Right renal pelvis (tissue), 4 donors: ENCODE measurements at places on chromosomes 2 and 18. TPM values are rescaled to one million over a fixed set of nuclear protein-coding genes. Genes with fewer than 3 reads are reported as not detected.

GRCh38 chr2:69686813-69687212 is 43.3 kb upstream of the AAK1 start:
- no peak for DNase-seq

GRCh38 chr2:171404719-171405118 is 29.1 kb downstream of the METTL8 start:
- DNase-seq: no peak

GRCh38 chr18:13377496-13377895 is 158.9 kb downstream of the LDLRAD4 start:
- no peak for DNase-seq

The ZNF892 gene
- 4.9 TPM for polyA plus RNA-seq

The ABHD3 gene
- 25.3 TPM for polyA plus RNA-seq

- DNase-seq: no peak
These were observed 908 bp downstream of the ERLEC1 start for GRCh38 chr2:53787614-53788289.

The IMPACT gene
- 75.9 TPM for polyA plus RNA-seq

DNA sequence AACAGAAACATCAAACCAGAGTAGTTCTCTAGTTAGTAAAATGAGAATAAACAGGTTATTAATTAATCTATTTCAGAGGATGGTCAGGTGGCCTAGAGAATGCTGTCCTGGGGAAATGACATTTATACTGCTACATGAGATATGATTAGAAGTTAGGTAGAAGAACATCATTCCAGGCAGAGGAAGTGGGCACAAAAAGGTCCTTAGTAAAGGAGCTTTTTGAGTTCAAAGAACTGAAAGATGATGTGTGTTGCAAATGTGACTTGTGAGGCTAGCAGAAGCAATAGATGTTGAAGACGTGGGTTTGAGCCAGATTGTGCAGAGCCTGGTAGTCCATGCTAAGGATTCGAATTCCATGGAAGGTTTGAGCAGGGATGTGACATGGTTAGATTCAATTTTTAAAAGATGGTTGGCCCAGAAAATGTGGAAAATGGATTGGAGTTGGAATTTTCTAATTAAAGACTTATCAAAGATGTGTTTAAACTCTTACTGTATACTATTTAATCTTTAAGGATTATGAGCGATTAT is 34.2 kb downstream of the RAB10 start:
- no peak for DNase-seq

GRCh38 chr2:68121873-68122679 is 35.6 kb upstream of the PNO1 start:
- DNase-seq: peak; percentile 80

DNA sequence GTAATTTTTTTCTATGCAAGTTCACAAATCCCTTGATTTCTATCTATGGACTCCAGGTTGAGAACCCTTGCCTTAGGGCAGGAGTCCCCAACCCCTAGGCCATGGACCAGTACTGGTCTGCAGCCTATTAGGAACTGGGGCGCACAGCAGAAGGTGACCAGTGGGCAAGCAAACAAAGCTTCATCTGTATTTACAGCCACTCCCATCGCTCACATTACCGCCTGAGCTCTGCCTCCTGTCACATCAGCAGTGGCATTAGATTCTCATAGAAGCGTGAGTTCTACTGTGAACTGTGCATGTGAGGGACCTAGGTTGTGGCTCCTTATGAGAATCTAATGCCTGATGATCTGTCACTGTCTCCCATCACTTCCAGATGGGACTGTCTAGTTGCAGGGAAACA is 70.2 kb upstream of the SMAD2 start:
- DNase-seq: no peak

The OR6B2 gene
- polyA plus RNA-seq: not detected

The NFE2L2 gene
- 162 TPM for polyA plus RNA-seq

The DYNC1I2 gene
- polyA plus RNA-seq: 193 TPM

DNA sequence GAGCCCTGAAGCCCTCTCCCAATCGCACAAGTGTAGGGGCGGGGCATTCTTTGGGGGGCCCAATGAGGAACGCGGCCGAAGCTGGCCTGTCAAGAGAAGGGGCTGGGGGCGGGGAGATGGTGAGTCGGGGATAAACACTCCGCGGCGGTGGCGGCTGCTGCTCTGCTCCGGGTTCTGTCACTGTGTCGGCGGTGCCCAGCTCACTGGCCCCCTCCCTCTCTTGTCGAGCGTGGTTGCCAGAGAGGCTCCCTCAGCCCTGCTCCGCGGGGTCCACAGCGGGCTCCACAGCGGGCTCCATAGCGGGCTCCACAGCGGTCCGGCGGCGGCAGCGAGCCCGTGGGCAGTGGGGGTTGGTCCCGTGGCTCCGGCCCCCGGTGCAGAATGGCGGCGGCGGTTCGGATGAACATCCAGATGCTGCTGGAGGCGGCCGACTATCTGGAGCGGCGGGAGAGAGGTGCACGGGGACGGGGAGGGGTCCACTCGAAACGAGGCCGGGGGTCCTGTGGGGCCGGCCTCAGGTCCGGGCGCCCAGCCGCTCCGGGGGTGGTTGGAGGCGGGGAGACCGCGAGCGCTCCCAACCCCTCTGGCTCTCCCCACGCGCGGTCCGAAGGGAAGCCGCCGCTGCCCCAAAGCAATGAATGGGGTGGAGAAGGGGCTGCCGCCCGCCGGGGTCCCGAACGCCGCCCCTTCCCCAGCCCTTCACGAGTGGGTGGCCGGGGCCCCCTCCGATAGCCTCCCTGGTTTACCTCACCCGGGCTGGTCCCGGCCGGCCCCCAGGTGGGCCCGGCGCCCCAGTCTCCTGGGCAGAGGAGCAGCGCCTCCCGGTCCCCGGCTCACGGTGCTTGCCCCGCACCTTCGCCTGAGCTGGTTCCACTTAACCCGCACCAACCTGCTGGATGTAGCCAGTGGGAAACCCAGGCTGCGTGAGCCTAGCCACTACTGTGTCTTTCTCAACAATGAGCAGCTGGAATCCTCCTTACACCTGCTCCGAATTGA is at the start of gene MXD1:
TSS of gene MXD1 (plus strand) at position 160 of the 996 bp plus-strand sequence. CDS start at position 382, 222 bp downstream.
- DNase-seq: peak; percentile 1

DNA sequence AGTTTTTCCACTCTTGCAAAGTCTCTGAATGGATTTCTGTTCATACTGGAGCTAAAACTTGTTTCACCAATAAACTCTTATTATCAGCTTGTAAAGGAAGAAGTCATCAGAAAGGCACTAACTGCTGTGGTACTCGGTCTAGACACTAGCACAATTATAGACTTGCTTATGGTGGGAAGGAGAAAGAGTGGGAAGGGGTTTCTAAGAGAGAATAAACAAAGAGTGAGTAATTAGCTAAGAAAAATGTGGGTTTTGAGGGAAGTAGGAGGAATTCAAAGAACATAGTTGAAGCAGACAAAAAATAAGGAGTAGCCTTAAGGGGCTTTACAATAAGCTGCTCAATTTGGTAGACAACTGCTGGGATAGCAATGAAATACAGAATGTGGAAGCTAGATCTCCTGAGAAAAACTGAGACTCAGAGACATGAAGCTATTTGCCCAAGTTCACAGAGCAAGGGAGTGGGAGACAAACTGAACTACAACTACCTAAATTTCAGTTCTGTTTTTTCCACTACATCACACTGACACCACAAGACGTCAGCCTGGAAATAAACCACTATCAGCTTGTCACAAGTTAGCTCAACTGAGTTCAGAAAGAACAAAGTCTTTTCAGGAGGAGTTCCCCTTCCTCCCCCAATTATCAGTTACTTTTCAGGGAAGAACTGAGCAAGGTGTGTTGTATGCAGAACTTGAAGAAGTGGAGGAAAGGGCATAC is 59.7 kb downstream of the MAP4K3 start:
- DNase-seq: no peak

- DNase-seq: no peak
These were observed 378.7 kb downstream of the PARD3B start for GRCh38 chr2:204923957-204924356.

DNA sequence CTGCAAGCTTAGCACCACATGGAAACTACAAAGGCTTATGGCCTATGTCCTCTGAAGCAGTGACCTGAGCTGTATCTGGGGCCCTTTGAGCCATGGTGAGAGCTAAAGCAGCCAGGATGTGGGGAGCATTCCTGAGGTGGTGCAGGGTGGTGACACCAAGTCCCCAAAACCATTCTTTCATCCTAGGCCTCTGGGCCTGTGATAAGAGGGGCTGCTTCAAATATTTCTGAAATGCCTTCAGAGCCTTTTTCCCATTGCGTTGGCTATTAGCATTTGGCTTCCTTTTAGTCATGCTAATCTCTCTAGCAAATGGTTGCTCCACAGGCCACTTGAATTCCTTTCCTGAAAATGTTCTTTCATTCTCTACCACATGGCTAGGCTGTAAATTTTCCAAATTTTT is 13.4 kb downstream of the CCDC150 start:
- DNase-seq: no peak

GRCh38 chr2:201538025-201538424 is 86.5 kb downstream of the STRADB start:
- no peak for DNase-seq

The ALPG gene
- not detected for polyA plus RNA-seq

DNA sequence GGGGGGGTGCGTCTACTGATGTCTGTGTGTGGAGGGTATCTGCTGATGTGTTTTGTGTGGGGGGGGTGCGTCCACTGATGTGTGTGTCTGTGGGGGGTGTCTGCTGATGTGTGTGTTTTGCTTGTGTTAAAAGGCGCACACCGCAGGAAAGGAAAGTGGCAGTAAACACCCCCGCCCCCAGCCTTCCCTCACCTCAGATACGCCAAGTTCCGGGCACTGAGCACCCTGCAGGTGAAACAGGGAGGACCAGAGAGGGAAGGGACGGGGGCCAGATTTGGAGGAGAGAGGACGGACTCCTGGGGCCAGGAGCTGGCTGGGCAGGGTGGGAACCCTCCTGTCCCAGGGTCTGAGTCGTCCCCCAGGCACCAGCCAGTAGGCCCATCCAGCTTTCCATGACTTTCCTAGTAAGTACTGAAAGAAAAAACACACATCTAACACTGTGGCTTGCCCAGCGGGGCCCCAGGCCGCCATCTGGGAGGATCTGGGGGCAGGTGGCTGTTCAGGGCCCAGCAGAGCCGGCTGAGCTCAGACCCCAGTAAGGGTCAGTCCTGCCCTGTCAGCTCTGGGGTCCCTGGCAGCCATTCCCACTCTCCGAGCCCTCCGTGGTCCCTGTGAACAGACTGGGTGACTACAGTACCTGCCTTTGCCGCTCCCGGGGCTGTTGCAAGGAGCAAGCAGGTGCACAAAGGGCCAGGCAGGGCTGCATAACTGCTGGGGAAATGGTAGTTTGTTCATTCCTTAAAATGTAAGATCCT is 126.9 kb downstream of the NFATC1 start:
- DNase-seq: no peak

DNA sequence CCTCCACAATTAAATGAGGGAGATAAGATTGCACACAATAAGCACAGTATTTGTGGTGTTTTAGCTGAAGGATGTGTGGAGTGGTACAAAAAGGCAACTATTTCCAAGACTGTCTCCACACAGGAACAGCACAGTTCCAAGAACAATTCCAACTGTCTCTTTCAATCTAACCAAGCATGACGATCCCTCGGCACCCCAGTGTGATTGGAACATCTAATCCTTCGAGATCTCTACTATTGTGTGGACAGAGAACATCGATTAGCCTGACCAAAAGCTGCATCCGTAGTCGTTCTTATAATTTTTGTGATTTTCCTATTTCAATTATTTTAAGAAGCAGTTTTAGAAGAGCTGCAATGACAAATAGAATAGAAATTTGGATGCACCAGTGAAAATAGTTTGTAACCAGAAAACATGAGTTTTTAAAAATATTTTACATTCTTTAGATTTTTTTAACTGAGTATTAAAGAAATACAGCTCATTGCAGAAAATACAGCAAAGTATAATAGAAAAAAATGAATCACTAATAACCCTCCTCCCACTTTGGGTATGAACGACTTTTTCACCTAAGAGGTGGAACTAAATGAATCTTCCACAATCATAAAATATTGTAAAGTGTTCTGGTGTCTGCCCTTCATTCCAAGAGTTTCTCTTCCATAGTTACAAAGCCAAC is 76.4 kb upstream of the CABLES1 start:
- DNase-seq: no peak

DNA sequence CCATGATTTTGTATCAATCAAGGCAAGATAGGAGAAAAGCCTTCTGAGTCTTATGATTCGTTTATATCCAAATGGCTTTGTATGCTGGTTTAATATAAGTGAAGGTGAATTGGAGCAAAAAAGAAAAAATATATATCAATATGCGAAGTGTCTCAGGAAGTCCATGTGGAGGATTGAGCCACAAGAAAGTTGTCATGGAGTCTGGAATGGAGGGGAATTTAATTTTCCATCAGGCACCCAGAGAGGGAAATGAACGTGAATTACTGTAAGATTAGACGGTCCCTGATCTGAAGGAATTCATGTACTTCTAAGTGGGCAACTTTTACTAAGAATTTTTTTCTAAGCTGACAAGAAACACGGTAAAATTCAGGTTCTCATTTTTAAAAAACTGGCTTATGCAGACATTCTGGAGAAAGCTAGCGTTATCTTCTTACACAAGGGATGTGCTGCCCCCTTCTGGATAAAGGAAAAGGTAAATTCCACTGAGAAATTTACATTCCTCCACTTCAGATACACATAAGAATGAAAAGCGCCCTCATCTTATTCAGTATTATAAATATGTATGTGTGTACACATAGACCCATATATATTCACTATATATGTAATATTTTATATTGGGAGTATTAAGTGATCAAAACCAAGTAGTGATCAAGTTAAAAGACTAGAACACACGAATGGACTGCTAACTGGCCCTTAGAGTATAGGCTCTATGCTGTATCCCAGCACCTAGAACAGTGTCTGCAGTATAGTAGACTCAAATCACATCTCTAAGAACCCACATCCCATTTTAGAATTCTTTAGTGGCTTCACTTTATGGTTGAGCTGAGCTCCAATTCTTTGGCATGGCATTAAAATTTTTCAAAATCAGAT is 289.0 kb upstream of the TFPI start:
- DNase-seq: peak; percentile 58

- no peak for DNase-seq
These were observed 948.6 kb upstream of the CHAC2 start for GRCh38 chr2:52818958-52819357.

DNA sequence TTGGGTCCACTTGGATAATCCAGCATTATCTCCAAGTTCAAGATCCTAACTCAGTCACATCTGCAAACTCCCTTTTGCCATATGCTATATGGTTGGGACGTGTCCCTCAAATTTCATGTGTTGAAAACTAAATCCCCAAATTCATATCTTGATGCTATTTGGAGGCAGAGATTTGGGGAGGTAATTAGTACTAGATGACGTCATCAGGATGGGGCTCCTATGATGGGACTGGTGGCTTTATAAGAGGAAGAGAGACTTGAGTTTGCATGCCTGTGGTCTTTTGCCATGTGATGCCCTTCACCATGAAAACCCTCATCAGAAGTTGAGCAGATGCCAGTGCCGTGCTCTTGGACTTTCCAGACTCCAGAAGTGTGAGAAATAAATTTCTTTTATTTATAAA is 16.8 kb upstream of the SMAD4 start:
- no peak for DNase-seq

DNA sequence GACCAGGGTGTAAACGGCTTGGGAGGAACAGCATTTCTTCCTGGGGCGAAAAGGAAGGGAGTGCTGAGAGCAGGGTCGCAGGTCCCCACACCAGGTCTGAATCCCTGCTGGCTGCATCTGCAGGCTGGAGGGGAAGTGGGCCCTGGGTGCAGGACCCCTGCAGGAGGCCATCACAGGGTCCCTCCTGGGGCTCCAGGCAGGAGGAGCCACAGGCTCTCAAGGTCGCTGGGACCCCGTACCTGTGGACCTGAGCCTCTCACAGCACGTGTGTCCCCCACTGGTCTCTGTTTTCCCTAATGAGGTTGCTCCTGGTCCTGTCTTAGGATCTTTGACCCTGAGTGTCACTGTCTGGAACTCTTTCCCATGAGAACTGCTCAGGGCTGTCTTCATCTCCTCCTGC is 147.8 kb upstream of the ZNF236 start:
- DNase-seq: no peak

The PTPRN gene
- polyA plus RNA-seq: not detected

The AGXT gene
- polyA plus RNA-seq: 0.16 TPM

- DNase-seq: no peak
These were observed 98.2 kb upstream of the ALPP start for GRCh38 chr2:232280341-232280740.
